Karpas-422 (cell line): ENCODE measurements at places on chromosomes 13 and 19.

DNA sequence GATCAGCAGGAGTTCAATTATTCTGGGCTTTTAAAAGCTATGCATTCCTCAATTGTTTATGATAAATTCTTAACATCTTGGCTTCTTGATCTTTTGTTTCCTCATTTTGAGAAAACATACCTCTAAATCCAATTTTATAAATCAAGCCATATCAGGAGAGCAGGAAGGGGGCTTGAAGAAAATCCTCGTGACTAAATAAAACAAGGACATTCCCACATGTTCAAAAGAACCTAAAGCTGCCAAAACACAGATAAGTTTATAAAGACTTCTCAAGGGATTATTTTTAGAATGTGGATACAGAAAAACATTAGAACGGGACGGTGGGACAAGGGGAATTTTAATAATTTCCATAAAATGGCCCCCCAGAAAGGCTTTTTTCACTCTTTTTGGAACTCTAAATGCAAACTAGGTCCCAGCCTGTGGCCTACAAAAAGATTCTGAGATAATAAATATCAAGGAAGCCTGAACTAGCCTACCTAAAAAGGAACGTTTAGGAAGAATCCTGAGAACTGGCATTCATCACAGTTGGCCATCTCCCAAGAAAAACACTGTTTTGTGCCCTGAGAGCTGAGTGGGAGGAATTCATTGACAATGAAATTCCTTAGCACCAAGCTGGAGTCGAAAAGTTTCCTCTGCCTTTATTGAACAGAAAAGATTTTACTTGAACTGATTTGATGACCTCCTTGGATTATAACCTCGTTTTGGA, 30.1 kb downstream of the ZAR1L start:
- H3K36me3 ChIP-seq: no peaks in the 10 kb centered on the region
- H3K4me3 ChIP-seq: no peak overlapping the region
- no peak overlapping the region for H3K27ac ChIP-seq
- DNase-seq: no peak
- H3K4me1 ChIP-seq: no peaks in the 10 kb centered on the region

GRCh38 chr13:106118996-106119395, 416.5 kb downstream of the EFNB2 start:
- no peaks in the 10 kb centered on the region for H3K36me3 ChIP-seq
- no peaks in the 10 kb centered on the region for H3K4me1 ChIP-seq
- H3K27me3 ChIP-seq: peaks cover 2% of the 10 kb centered on the region; the same call in 1 of the 2 replicates
- no peak for DNase-seq
- no peak overlapping the region for H3K27ac ChIP-seq
- no peak overlapping the region for H3K4me3 ChIP-seq

DNA sequence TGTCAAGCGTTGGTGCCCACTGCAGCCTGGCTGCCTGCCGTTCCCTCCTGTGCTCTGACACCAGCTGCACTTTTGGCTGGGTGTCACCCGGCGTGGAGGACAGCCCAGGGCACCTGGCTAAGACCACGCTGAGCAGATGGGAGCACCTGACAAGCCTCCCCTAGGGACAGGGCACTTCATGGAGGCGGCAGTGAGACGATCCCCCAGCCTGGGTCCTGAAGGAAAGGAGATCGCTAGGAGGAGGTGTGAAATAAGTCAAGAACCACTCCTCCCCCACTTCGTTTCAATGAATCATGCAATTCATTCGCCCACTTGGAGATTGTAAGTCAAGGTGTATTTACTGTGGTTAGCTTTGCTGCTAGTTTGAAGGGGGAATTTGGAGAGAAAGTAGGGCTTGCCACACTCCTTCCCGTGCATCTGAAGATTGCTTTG, 38.8 kb downstream of the VSTM2B start:
- H3K27ac ChIP-seq: no peak overlapping the region
- DNase-seq: no peak
- H3K27me3 ChIP-seq: no peaks in the 10 kb centered on the region
- no peaks in the 10 kb centered on the region for H3K36me3 ChIP-seq
- H3K4me3 ChIP-seq: no peak overlapping the region

GRCh38 chr19:18160971-18161635, 8.1 kb downstream of the PIK3R2 start:
- DNase-seq: peak; percentile 94
- peaks cover 8% of the 10 kb centered on the region; the same call in 1 of the 2 replicates for H3K36me3 ChIP-seq
- no peak overlapping the region for H3K27ac ChIP-seq

DNA sequence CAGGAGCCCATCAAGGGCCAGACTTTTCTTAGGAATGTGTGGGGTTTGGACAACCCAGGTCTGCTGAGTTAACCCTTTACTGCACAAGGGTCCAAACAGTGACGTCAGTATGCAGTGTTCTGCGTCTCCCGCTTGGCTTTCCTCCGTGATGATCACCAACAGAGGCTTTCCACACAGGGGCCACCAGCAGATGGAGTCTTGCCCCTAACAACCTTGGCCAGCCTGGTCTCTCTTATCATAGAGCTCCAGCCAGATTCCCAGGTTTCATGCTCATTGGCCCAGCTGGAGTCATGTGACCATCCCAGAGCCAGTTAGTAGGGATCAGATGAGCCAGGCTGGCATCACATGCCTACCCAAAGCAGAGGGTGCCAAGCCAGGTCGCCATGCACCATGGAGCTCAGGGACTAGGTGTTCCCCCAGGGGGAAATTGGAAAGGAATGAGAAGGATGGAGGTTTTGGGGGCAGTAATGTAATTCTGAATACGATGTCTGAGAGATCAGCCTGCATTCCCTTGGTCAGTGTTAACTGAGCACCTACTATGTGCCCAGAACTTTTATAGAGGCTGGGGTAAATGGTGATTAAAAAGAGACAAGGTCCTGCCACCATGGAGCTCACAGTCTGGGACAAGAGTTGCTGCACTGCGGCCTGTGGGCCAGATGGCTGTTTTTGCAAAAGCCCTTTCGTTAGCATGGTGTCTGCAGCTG, 61.2 kb downstream of the MYH14 start:
- H3K27ac ChIP-seq: no peak overlapping the region
- no peak overlapping the region for H3K4me3 ChIP-seq
- DNase-seq: no peak
- H3K27me3 ChIP-seq: no peaks in the 10 kb centered on the region

GRCh38 chr19:55056827-55057226, 6.1 kb downstream of the RDH13 start:
- DNase-seq: no peak
- no peak overlapping the region for H3K27ac ChIP-seq

DNA sequence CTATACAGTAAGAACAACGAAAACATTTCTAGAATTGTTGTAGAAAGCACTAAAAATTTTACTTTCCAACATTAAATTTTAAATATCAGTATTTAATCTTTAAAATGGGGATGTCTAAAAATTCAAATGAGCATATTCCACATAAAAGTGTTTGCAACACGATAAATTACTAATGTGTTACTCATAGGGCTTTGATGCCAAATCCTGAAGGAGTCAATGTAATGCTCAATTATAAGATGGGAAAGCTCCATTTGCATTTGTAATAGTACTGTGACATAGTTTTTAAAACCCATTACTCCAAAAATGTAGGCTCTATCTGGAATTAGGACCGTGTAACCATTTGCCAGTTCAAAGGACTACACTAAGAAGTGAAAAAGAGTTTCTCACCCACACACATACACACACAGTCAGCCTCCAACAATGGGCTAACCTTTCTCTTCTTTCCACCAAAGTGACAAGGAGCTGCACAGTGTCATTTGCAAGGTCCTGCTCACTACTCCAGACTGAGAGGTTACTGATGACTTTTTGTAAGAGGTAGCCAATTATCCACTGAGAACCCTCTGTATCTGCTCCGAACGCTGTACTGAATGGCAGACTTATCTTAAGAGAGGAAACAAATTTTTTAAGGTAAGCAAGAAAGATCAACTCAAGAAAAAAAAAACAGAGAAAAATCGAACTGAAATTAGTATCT, 26.1 kb upstream of the EEF1AKMT1 start:
- H3K4me1 ChIP-seq: no peaks in the 10 kb centered on the region
- H3K27ac ChIP-seq: no peak overlapping the region
- H3K27me3 ChIP-seq: no peaks in the 10 kb centered on the region
- peaks cover 19% of the 10 kb centered on the region for H3K36me3 ChIP-seq

GRCh38 chr19:17205237-17206140, 9.7 kb upstream of the USE1 start:
- no peaks in the 10 kb centered on the region for H3K27me3 ChIP-seq
- no peak overlapping the region for H3K27ac ChIP-seq
- DNase-seq: peak; percentile 87
- H3K4me1 ChIP-seq: peaks cover 13% of the 10 kb centered on the region

- H3K4me1 ChIP-seq: peaks cover 24% of the 10 kb centered on the region
- H3K27ac ChIP-seq: no peak overlapping the region
- H3K27me3 ChIP-seq: no peaks in the 10 kb centered on the region
- H3K4me3 ChIP-seq: no peak overlapping the region
These were observed 1.8 kb upstream of the CTXN1 start for GRCh38 chr19:7927605-7928333.

GRCh38 chr13:27678306-27679040, 56.8 kb downstream of the POLR1D start:
- H3K4me3 ChIP-seq: no peak overlapping the region
- no peaks in the 10 kb centered on the region for H3K4me1 ChIP-seq
- no peaks in the 10 kb centered on the region for H3K27me3 ChIP-seq
- no peaks in the 10 kb centered on the region for H3K36me3 ChIP-seq

GRCh38 chr13:19052931-19053330, 128.7 kb downstream of the TUBA3C start:
- no peak overlapping the region for H3K27ac ChIP-seq
- H3K36me3 ChIP-seq: no peaks in the 10 kb centered on the region
- no peaks in the 10 kb centered on the region for H3K4me1 ChIP-seq
- no peak overlapping the region for H3K4me3 ChIP-seq

GRCh38 chr13:48496271-48497161, 36.4 kb downstream of the RCBTB2 start:
- no peaks in the 10 kb centered on the region for H3K36me3 ChIP-seq
- no peak overlapping the region for H3K4me3 ChIP-seq
- H3K4me1 ChIP-seq: peaks cover 80% of the 10 kb centered on the region
- peak overlapping the region; percentile 100; the same call in 1 of the 2 replicates for H3K27ac ChIP-seq
- peak; percentile 38 for DNase-seq

- no peak overlapping the region for H3K4me3 ChIP-seq
- no peaks in the 10 kb centered on the region for H3K27me3 ChIP-seq
- H3K36me3 ChIP-seq: no peaks in the 10 kb centered on the region
- H3K27ac ChIP-seq: no peak overlapping the region
These were observed 5.9 kb upstream of the RUBCNL start for GRCh38 chr13:46392967-46393366.

- no peak for DNase-seq
- H3K27ac ChIP-seq: no peak overlapping the region
- no peaks in the 10 kb centered on the region for H3K36me3 ChIP-seq
- no peaks in the 10 kb centered on the region for H3K27me3 ChIP-seq
These were observed 55.8 kb downstream of the PEPD start for GRCh38 chr19:33465834-33466233.

DNA sequence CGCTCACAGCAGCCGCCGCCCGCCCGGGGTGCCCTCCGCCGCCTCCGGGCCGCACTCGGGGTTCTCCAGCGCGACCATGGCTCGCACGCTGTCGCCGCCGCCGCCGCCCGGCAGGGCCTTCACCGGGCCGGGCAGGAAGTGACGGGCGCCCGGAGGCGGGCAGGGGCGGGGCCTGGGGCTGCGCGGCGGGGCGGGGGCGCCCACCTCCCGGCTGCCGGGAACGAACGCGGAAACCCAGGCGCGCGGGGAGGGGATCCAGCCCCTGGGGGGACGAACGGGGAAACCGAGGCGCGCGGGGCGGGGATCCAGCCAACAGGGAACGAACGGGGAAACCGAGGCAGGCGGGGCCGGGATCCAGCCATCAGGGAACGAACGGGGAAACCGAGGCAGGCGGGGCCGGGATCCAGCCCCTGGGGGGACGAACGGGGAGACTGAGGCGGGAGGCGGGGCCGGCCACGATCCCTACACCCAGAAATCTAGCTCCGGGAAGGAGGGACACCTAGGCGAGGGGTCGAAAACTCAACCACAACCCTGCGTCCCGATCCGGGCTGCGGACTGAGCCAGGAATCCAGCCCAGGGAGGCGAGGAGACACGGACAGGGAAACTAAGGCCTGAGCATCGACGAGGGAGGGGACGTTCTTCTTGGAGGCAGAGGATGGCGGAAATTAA, at the start of gene R3HDM4:
R3HDM4 (minus strand) TSS at position 140 of the 669 bp plus-strand sequence; CDS start at position 78, 62 bp downstream.
- H3K36me3 ChIP-seq: no peaks in the 10 kb centered on the region
- DNase-seq: peak; percentile 87
- no peaks in the 10 kb centered on the region for H3K27me3 ChIP-seq
- peaks cover 17% of the 10 kb centered on the region for H3K4me1 ChIP-seq

- H3K27me3 ChIP-seq: no peaks in the 10 kb centered on the region
- no peak overlapping the region for H3K4me3 ChIP-seq
- no peaks in the 10 kb centered on the region for H3K4me1 ChIP-seq
These were observed 115.9 kb downstream of the DACH1 start for GRCh38 chr13:71751073-71751472.

DNA sequence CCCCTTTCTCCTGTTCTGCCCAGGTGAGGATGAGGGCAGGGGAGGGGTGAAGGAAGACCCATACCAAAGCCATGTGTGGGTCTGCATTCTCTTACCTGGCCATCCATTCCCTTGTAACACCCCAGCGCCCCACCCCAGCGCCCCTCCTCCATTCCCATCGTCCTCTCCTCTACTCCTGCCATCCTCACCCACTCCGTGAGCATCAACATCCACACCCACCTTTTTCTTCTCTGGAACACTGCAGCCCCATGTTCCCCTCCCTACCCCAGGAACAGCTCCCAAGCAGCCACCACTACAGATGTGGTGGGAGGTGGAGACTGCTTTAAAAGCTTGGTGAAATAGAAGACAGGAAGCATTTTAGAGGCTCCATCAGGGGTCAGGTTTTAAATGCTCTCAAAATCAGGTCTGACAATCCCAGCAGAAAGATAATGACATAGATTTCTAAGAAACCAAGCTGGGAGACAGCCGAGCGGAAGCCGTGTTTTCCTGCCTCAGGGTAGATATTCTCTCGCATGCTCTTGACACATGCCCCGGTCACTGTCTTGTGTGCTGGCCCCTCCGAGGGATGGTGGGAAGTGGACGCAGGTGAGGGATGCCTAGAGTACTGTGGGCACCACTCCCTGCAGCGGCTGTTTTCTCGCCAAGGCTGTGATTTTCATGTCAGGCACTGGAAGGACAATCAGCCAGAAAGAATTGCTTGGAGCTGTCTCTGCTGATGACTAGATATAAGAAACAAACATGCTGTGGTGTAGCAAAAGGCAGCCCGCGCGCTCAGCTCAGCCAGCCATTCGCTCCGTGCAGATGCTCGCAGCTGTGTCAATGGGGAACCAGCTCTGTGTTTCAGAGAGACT, 9.8 kb downstream of the MEDAG start:
- no peaks in the 10 kb centered on the region for H3K27me3 ChIP-seq
- H3K4me1 ChIP-seq: no peaks in the 10 kb centered on the region
- H3K4me3 ChIP-seq: no peak overlapping the region

DNA sequence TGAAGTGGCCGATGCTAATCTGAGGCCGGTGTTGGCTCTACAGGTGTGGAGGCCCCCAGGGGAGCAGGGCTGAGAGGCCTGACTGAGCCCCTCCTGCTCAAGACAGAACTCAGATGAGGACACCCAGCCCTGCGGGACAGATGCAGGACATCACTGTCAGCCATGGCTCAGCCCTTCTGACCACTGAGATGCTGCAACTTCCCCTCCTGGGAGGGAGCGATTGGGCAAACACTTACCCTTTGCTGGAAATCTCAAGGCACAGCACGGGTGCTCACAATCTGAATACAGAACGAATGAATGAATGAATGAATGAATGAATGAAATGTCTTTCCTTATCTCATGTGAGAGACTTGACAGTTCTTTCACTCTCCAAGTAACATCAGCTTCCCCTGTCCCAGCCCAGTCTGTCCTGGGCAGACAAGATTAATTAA, 3.5 kb upstream of the SIGLEC7 start:
- H3K4me1 ChIP-seq: peaks cover 35% of the 10 kb centered on the region
- H3K27ac ChIP-seq: no peak overlapping the region
- no peaks in the 10 kb centered on the region for H3K27me3 ChIP-seq
- no peak overlapping the region for H3K4me3 ChIP-seq

GRCh38 chr13:43041369-43041921, 18.1 kb downstream of the DNAJC15 start:
- H3K27ac ChIP-seq: peak overlapping the region; percentile 93
- H3K4me1 ChIP-seq: peaks cover 100% of the 10 kb centered on the region
- H3K36me3 ChIP-seq: peaks cover 22% of the 10 kb centered on the region
- H3K4me3 ChIP-seq: peak overlapping the region; percentile 3; the same call in 1 of the 2 replicates
